A673 (cell line): ENCODE measurements at places on chromosomes 2 and 18. TPM values are rescaled to one million over a fixed set of nuclear protein-coding genes. Genes with fewer than 3 reads are reported as not detected.

DNA sequence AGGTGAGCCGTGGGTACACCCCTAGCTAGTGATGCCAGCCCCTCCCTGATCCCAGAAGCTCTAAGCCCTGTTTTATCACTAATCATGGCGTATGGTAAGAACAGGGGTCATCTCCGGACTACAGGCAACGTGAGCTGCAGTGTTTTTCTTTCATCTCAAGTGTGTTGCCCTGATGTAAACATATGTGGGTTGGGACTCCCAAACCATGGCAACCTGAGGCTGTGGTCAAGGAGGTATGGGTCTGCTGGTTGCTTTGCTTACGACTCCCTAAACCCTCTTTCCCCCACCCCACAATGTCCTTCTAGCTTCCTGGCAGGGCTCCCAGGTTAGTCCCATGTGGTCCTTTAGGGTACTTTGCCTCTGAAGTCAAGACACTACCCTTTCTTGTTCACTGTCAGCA is 53.6 kb upstream of the AFF3 start:
- no peaks in the 10 kb centered on the region for H3K4me1 ChIP-seq
- no peaks in the 10 kb centered on the region for H3K36me3 ChIP-seq
- H3K27me3 ChIP-seq = peaks cover 14% of the 10 kb centered on the region
- H3K27ac ChIP-seq = no peak overlapping the region
- H3K4me3 ChIP-seq = no peak overlapping the region
- no peak for DNase-seq

DNA sequence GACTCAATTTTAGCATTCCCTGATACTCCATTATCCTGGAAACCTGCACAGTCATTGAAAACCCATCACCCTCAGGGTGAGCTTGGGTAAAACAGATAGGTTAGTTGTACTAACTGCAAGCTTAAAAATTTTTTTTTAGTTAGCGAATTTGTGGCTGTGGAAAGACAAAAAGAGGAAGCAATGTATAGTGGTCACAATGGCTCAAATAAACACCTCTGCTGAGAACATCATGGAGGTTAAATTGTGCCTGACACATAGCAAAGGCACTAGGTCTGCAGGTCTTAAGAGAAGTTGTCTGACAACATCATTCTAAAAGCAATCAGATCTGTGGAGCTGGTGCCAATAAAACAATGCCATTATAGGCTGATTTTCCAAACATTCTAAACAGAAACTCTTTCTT is 84.4 kb upstream of the CAVIN2 start:
- H3K4me3 ChIP-seq = no peak overlapping the region

GRCh38 chr18:73669297-73669696 is 478.3 kb downstream of the FBXO15 start:
- H3K4me3 ChIP-seq = no peak overlapping the region
- no peak overlapping the region for H3K27ac ChIP-seq
- H3K36me3 ChIP-seq = no peaks in the 10 kb centered on the region
- DNase-seq = no peak
- no peaks in the 10 kb centered on the region for H3K27me3 ChIP-seq

GRCh38 chr2:70489165-70489564 is 64.5 kb downstream of the TGFA start:
- peaks cover 62% of the 10 kb centered on the region for H3K27me3 ChIP-seq
- H3K4me1 ChIP-seq = no peaks in the 10 kb centered on the region
- H3K27ac ChIP-seq = no peak overlapping the region
- H3K36me3 ChIP-seq = no peaks in the 10 kb centered on the region

- no peaks in the 10 kb centered on the region for H3K4me1 ChIP-seq
- H3K36me3 ChIP-seq = peaks cover 4% of the 10 kb centered on the region
- no peaks in the 10 kb centered on the region for H3K27me3 ChIP-seq
- H3K27ac ChIP-seq = no peak overlapping the region
- DNase-seq = no peak
Observed at GRCh38 chr18:11999429-11999828, 18.1 kb downstream of the IMPA2 start.

DNA sequence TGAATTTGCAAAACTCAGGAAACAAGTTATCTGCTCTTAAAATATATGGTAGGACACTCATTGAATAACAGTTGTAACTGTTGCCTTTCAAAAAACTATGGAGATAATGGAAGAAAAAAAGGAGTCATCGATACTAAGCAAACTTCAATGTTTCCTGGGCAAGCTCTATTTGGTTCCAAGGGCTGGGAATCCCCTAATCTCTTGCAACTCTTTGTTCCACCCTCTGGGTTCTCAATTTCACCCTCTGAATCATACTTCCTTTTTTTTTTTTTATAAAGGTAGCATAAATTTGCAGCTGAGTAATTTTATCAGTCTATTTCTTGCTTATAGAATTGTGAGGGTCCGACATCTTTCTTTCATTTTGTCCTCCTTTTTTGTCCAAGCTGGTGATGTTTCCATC is 36.7 kb downstream of the SLC9A4 start:
- H3K36me3 ChIP-seq = no peaks in the 10 kb centered on the region
- DNase-seq = no peak
- H3K27ac ChIP-seq = no peak overlapping the region
- H3K4me1 ChIP-seq = no peaks in the 10 kb centered on the region
- H3K27me3 ChIP-seq = no peaks in the 10 kb centered on the region

DNA sequence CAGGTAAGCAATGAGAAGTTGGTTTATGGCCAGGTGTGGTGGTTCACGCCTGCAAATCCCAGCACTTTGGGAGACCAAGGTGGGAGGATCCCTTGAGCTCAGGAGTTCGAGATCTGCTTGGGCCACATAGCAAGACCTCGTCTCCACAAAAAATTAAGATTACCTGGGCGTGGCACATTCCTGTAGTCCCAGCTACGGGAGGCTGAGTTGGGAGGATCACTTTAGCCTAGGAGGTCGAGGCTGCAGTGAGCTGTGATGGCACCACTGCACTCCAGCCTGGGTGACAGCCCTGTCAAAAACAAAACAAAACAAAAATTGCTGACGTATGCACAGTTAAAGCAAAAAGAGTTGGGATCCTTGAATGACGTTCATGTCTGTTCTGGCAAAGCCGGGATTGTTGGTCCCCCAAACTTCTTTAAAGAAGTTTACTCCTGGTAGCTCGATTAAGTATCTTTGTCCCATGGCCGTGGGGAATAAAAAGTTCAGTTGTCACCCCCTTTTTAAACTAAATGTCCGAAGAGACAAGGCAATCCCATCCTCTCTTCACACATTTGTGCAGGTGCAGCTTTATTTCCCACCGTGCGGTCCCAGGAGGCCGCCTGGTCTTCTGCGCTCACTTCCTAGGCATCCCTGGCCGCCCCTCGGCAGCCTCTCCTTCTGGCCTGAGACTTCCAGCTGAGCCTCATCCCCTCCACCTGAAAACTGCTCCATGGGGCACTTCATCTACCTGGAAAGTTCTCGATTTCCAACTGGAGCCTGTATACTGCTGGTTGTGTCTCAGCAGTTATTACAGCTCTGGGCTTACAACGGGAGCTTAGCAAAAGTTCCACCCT is 762 bp upstream of the SPOPL start:
- H3K27ac ChIP-seq = peak overlapping the region; percentile 86
- no peak for DNase-seq
- H3K27me3 ChIP-seq = no peaks in the 10 kb centered on the region
- peak overlapping the region; percentile 93 for H3K4me3 ChIP-seq

- DNase-seq = peak; percentile 3
- no peaks in the 10 kb centered on the region for H3K27me3 ChIP-seq
- no peak overlapping the region for H3K27ac ChIP-seq
- H3K4me3 ChIP-seq = no peak overlapping the region
- no peaks in the 10 kb centered on the region for H3K36me3 ChIP-seq
Observed at GRCh38 chr2:123380370-123380935, 644.6 kb upstream of the CNTNAP5 start.

CGREF1 gene
- total RNA-seq = 8.4 and 9.4 TPM in 2 replicates

EMILIN2 gene
- total RNA-seq = 22.9 and 23.4 TPM in 2 replicates

B3GNT7 gene
- 0.09 TPM in 1 of 2 replicates, not detected in the other for total RNA-seq

PRSS56 gene
- total RNA-seq = not detected in 2 replicates
